ENCODE measurements at places on chromosomes 1 and 21. TPM values are rescaled to one million over a fixed set of nuclear protein-coding genes. Genes with fewer than 3 reads are reported as not detected.

LEFTY1 gene
- total RNA-seq: not detected

NCDN gene
- total RNA-seq: 11.4 TPM

CLDN17 gene
- 1.1 TPM for total RNA-seq

PLCH2 gene
- 32.7 TPM for total RNA-seq

- no peak for DNase-seq
Measured at GRCh38 chr1:91120936-91121335, 99.1 kb upstream of the ZNF644 start.

GRCh38 chr1:198686069-198686728 lies 47.4 kb downstream of the PTPRC start:
- no peak for DNase-seq

DNA sequence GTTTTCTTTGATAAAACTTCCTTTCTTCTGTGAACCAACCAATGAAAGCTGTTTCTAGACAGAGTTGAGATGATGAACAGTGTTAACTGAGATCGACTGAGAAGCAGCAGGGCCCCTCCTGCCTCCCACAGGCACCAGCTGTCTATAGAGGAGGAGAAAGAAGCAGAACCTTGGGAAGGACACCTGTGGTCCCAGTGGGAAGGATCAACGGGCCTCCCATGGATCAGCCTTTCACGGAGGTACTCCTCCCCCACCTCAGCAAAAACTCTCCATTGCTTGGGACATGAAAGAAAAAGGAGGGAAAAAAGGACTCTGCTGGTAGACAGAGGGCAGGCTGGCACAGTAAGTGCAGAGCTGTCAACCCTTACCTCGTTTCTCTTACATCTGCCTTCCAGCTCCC lies 40.5 kb downstream of the PLPPR5 start:
- no peak for DNase-seq

DNA sequence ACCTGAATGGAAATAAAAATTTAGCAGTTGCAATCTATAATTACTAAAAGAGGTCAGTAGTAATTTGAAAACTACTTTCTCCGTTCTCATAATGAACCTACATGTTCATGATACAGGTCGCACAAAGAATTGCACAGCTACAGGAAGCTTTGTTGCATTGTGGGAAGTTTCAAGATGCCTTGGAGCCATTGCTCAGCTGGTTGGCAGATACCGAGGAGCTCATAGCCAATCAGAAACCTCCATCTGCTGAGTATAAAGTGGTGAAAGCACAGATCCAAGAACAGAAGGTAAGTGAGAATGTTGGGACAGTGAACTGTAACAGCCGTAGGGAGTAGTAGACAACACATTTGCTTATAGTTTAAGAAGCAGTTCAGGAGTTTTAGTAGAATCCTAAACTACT lies 68.8 kb upstream of the BMP8A start:
- DNase-seq: no peak

DNA sequence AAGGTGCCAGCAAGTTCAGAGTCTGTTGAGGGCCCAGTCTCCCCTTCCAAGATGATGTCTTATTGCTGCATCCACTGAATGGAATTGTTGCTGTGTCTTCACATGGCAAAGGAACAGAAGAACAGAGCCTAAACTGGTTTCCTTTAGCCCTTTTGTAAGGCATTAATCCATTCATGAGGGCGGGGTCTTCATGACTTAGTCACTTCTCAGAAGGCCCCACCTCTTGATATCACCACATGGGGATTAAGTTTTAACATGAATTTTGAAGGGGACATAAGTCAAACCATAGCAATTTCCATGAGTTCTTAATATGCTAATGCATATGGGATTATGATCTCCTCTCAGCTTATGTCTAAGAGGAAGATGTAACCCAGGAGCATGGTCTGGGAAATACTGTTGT lies 182.9 kb downstream of the LRRC7 start:
- no peak for DNase-seq

- DNase-seq: no peak
Measured at GRCh38 chr1:37315371-37315846, 159.0 kb upstream of the ZC3H12A start.

DNA sequence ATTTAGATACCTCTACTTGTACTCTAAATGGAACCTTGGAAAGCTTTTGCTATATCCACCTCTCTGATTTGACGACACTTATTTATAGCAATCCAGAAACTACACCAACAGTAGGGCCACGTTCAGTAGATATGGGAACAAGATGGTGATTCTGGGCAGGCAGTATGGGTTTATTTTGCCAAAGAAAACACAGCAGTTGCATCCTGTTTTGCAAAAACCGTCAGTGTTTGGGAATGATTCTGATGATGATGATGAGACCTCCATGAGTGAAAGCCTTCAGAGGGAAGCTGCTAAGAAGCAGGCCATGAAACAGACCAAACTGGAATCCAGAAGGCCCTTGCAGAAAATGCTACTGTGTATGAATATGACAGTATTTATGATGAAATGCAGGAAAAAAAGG lies 41.5 kb upstream of the NEXN start:
- no peak for DNase-seq

DNA sequence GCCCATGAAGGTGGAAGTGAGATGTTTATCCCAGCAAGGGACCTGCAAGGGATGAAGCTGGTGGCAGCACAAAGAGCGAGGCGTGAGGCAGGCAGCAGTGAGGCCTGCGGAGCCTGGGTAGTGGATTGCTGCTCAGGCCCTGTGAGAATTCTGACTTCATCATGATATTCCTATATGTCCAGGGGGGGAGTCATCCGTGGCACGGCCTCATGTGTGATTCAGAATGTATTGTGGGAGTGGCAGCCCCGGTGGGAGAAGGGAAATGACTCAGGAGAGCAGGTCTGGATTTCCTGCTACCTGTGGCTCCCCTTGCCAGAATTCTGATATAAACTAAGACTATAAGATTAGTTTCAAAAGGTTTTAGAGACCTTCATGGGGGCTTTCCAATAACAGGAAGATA lies 240.9 kb downstream of the CAMTA1 start:
- DNase-seq: no peak

GRCh38 chr1:15937146-15937545 lies 38.8 kb downstream of the ZBTB17 start:
- DNase-seq: no peak

- no peak for DNase-seq
Measured at GRCh38 chr21:45875881-45876280, 105.7 kb upstream of the COL6A1 start.

- no peak for DNase-seq
Measured at GRCh38 chr1:12514590-12514989, 103.4 kb downstream of the DHRS3 start.

- DNase-seq: no peak
Measured at GRCh38 chr1:214282630-214283242, 1.8 kb downstream of the SMYD2 start.

All from esophagus squamous epithelium (tissue), 5 donors.